GM20000 (cell line): ENCODE measurements at places on chromosomes 6 and 20.

DNA sequence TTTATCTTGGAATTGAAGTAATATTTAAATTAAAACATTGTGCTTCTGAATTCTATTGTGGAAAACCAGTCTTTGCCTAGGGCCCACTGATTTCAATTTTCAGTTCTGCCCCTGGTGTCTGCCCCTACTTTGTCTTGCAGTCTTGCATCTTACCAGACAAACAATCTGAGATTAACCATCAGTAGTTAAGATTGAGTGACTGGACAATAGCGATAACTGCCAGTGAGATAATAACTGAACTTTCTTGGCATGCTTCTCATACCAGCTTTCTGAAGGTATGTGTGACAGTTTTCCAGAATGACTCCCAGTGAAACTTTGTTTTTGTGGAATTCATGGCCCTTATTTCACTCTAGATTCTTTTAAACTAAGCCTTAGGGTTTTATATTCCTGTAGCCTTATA lies 53.5 kb downstream of the KCNQ5 start:
- DNase-seq = no peak

DNA sequence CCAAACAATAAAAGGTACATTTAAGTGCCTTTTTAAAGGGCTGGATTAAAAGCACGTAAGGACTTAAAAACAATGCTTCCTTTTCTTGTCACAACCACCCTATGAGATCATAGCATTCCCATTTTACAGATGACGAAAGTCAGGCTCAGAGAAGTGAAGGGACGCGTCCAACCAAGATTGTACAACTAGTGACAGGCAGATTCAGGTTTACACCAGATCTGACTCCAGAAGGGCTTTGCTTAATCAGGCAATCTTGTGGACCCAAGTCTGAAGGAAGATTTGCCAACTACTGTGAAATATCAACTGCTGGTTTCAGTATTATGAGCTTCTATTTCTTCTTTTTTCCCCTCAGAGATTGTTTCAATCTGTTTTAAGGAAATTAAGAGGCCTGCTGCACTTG lies 877 bp downstream of the ENPP4 start:
- DNase-seq = no peak

DNA sequence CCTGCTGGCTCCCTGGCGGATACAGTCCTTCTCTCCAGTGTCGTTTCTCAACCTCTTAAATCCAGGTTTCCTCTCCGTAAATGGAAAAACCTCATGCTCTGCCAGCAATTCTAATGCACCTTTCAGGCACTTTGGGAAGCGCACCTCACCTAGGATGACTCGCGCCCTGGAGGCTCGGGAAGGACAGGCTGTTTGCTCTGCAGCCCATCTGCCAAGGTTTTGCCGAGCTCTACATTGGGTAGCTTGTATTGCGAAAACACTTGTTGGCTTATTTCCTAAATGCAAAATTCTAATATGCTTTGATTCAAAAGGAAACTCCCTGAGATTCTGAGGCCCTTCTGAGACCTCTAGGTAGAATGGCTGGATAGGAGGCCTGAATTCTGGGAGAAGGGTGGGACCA lies 102.6 kb upstream of the MLN start:
- no peak for DNase-seq

DNA sequence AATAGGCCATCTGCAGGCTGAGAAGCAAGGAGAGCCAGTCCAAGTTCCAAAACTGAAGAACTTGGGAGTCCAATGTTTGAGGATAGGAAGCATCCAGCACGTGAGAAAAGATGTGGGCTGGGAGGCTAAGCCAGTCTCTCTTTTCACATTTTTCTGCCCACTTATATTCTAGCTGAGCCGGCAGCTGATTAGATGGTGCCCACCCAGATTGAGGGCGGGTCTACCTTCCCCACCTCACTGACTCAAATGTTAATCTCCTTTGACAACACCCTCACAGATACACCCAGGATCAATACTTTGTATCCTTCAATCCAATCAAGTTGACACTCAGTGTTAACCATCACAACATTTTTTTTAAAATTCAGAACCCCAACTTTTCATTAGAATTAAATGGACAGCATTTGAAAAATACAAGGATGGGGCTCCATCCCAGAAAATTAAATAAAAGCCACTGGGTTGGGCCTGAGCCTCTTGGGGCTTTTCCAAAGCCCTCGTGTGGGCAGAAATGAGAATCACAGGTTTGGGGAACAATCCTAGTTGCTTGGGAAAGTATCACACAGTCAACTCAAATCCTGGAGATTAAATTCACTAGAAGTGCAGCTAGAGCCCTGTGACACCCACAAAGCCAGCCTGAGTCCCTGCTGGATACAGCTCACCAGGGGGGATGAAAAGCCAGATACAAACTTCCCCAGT lies 2.2 kb downstream of the CLDN20 start:
- DNase-seq = no peak

- no peak for DNase-seq
Observed at GRCh38 chr6:51792273-51793030, 295.0 kb downstream of the PKHD1 start.

- DNase-seq = no peak
Observed at GRCh38 chr6:109383438-109383940, 1.2 kb upstream of the CD164 start.

DNA sequence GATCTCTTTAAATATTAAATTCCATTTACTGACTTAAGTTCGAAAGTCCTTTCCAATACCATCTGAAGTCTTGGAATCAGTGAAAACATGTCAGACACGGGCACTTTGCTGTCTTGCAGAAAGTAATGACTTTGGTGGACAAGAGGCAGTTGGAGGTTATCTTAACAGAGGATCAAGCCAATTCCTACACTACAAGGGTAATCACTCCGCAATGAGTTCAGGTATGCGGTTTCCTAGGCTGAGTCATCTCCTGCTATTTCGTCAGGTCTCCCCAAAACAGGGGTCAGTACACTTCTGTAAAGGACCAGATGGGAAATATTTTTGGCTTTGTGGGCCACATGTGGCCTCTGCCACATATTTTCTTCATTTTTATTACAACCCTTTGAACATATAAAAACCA lies 656.6 kb downstream of the KIF16B start:
- DNase-seq = no peak

- DNase-seq = no peak
Observed at GRCh38 chr6:68891419-68891818, 256.3 kb downstream of the ADGRB3 start.

- DNase-seq = peak; percentile 30
Observed at GRCh38 chr6:108168090-108168463, 2.3 kb downstream of the NR2E1 start.

DNA sequence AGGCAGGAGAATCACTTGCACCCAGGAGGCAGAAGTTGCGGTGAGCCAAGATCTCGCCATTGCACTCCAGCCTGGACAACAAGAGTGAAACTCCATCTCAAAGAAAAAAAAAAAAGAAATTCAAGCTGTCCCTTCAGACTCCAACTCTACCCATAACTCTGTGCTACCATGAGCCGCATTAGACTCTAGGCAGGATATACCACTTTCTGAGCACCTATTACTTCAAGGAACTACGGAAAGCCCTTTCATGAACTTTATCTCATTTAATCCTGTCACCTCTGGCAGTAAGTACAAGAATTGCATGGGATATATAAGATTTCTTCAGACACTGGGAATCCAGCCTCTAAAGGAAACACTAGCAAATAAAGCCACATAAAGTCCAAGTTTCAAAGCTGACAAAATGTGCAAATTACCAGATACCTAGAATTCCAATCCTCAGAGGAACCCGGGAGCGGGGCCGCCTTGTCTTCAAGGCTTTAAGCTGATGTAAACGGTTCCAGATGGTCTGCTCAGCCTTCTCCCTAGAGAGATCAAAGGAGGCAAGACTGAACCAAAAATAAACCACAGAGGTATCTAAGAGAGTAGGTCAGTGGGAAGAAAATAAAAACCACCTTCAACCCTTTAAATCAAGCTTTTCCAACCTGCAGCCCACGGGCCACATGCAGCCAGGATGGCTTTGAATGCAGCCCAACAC lies 9.4 kb downstream of the CDK5RAP1 start:
- no peak for DNase-seq

- no peak for DNase-seq
Observed at GRCh38 chr6:43781941-43782704, 12.1 kb downstream of the VEGFA start.

DNA sequence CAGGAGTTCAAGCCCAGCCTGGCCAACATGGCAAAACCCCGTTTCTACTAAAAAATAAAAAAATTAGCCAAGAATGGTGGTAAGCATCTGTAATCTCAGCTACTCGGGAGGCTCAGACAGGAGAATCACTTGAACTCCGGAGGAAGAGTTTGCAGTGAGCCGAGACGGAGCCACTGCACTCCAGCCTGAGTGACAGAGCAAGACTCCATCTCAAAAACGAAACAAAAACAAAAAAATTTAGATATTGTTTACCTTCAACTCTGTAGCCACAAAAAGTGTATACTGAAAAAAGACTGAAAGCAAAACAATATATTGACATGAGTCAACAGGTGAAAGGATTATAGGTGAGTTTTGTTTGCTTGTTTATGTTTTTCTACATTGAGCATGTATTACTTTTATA lies 30.6 kb upstream of the TAB2 start:
- DNase-seq = no peak

DNA sequence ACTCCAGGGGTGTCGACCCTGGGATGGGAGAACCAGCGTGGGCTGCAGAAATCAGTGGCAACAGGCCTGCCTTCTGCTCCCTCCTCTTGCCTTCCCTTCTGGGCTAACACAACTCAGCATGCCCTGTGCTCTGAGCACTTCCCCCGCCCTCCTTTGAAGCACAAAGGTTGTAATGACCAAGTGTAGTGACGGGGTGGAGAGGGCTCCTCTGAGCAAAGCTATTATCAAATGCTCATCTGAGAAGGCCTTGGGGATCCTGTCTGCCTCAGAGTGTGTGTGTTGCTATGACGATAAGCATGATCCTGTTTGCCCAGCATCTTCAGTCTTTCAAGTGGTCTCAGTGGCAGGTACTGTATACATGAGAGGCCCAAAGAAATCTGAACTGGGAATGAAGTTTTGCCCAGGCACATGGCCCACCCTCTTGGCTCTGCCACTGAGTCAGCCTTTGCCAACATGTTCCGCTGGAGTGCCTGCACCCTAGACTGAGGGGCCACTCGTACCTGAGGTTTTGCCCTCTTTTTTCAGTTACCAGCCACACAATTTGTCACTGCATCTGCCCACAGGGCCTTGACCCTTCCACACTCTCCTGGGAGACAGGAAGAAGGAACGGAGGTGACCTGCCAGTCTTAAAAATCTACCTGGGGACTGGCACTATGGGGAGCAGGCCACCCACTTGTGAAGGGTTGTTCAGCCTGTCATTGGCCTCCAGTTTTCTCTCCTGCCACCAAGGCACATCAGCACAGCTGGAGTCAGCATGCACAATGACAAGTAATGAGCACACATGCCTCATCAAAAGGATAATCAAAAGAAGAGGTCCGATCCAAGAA lies 74.5 kb downstream of the GFOD1 start:
- no peak for DNase-seq

DNA sequence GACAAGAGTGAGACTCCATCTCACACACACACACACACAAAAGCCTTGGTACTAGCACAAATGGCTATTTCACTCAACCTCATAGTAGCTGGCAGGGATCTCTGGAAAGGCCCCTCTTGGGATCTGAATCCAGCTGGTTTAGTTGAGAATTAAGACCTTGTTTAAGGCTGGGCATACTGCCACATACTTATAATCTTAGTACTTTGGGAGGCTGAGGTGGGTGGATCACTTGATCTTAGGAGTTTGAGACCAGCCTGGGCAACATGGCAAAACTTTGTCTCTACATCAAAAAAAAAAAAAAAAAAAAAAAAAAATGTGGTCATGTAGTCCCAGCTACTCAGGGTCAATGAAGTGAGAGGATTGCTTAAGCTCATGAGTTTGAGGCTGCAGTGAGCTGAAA lies 628.3 kb downstream of the MMUT start:
- no peak for DNase-seq

GRCh38 chr6:56913285-56914074 lies 41.4 kb upstream of the BEND6 start:
- DNase-seq = no peak

- no peak for DNase-seq
Observed at GRCh38 chr6:90183587-90184333, 112.9 kb downstream of the BACH2 start.

DNA sequence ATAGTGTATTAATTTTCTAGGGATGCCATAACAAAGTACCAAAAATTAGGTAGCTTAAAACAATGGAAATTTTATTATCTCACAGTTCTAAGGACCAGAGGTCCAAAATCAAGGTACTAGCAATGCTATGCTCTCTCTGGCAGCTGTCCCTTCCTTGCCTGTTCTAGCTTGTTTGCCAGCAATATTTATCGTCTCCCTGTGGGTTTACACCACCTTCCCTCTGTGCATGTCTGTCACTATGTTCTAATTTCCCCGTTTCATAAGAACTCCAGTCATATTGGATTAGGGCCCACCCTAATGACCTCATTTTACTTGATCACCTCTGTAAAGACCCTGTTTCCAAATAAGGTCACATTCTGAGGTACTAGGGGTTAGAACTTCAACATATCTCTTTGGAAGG lies 217.2 kb downstream of the IBTK start:
- DNase-seq = no peak

GRCh38 chr20:33296206-33296605 lies 13.2 kb downstream of the BPIFB1 start:
- no peak for DNase-seq

DNA sequence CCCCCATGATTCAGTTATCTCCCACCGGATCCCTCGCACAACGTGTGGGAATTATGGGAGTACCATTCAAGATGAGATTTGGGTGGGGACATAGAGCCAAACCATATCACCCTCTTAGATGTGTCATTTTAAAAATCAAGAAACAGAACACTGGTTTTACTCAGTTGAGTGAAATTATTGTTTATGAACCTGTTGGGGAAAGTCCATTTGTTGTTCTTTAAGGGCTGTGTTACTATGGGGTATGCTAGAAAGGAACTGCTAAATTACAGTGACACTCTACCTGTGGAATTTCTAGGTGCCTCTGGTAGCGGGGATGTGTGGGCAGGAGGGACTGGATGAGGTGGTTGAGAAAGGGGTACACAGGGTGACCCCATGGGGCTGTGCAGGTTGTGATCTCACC lies 28.9 kb downstream of the STX11 start:
- no peak for DNase-seq

DNA sequence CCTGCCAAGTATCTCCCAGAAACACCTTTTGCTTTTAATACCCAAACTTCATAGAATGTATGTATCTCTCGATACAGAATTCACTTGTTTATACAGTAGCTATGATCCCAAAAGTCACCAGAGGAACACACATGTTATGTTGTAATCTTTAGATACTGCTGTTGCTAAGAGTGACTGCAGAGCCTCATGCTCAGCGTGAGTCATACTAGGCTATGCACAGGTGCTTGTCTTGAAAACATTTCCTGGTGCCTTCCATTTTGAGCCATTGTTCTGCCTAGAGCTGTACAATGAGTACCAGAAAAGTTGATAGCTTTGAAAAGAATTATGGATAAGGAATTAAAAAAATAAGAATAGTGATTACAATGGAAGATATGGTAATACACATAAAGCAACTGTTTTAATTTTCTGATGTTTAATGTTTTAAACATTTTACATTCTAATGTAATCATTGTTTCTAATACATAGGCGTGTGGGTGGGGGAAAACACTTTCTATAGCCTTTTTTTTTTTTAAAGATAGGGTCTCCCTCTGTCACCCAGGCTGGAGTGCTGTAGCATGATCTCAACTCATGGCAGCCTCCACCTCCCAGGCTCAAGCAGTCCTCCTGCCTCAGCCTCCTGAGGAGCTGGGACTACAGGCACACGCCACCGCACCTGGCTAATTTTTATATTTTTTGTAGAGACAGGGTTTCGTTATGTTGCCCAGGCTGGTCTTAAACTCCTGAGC lies 79.4 kb downstream of the CD24 start:
- no peak for DNase-seq
